Activated CD4-positive, alpha-beta T cell treated with anti-CD3 and anti-CD28 coated beads, Interleukin-2, amount 10 ng/mL, durations not matched to agents 7 days and 5 days (primary cell): ENCODE measurements at places on chromosomes 7 and 10. TPM values are rescaled to one million over a fixed set of nuclear protein-coding genes. Genes with fewer than 3 reads are reported as not detected.

Gene CYP3A4
- not detected for total RNA-seq

DNA sequence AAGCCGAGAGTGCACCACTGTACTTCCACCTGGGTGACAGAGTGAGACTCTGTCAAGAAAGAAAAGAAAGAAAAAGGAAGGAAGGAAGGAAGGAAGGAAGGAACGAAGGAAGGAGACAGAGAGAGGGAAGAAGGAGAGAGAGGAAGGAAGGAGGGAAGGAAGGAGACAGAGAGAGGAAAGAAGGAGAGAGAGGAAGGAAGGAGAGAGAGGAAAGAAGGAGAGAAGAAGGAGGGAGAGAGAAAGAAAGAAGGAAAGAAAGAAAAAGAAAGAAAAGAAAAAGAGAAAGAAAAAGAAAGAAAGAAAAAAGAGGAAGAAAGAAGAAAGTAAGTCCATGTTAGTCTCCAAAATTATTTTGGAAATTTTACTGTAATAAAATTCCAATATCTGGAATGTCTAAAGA lies 33.4 kb upstream of the RSBN1L start:
- no peak for DNase-seq

DNA sequence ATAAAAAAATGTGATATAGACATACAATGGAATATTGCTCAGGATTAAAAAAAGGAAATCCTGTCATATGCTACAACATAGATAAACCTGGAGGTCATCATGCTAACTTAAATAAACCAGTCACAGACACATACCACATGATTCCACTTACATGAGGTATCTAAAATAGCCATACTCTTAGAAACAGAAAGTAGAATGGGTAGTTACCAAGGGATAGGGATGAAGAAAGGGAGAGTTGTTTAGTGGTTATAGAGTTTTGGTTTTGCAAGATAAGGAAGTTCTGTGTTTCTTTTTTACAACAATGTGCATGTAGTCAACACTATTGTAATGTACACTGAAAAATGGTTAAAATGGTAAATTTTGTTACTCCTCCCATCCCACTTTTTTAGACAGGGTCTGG lies 30.5 kb downstream of the BICC1 start:
- no peak for DNase-seq

- no peak for DNase-seq
These were observed 12.5 kb upstream of the GNA12 start for GRCh38 chr7:2856388-2857169.

- no peak for DNase-seq
These were observed 31.7 kb upstream of the ADGRA1 start for GRCh38 chr10:133056001-133056400.
